Suppressor macrophage treated with lipopolysaccharide for 1 hour (primary cell): ENCODE measurements at places on chromosomes 11 and 22.

- no peak for DNase-seq
Observed at GRCh38 chr11:68021167-68021787, 9.2 kb upstream of the NDUFS8 start.

DNA sequence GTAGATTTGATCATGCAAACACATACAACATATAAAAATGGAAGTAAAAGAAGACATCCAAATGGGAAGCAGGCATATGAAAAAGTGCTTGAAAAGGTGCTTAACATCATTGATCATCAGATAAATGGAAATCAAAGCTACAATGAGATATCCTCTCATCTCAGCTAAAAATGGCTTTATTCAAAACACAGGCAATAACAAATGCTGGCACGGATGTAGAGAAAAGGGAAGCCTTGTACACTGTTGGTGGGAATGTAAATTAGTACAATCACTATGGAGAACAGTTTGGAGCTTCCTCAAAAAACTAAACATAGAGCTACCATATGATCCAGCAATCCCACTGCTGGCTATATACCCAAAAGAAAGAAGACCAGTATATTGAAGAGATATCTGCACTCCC lies 549 bp upstream of the TCN1 start:
- no peak for DNase-seq

- no peak for DNase-seq
Observed at GRCh38 chr11:120869516-120870011, 154.3 kb upstream of the TBCEL start.

GRCh38 chr11:114259551-114259983 lies 36.6 kb upstream of the NNMT start:
- DNase-seq = no peak

DNA sequence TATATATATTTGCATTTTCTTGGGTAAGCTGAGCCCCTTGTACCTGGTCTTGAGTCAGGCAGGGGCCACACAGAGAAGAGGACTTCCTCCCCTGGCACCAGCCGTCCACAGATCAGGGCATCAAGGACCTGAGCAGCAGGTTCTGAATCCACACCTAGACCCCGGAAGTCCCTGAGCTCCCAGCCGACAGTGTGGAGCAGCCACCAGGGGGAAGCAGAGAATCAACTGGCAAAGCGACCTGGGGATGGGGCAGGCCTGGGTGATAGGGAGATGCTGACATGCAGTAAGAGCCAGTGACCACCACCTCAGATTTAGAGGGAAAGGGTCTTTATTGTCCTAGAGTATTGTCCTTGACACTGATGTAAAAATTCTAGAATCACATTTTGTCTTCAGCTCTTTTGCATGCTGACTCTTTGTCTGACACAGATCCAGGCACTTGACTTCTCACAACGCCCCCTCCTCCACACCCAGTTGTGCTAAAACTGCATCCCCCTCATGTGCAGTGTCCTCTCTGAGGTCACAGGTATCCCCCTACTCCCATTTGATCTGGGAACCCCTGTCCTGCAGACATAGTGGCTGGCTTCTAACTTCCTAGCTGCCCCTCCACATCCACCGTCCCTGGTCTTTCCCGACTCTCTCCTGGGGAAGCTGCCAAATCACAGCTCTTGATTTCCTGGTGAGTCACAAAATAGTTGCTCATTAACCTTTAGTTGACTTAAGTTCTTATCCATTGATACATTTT lies 109.3 kb downstream of the GGTLC2 start:
- peak; percentile 60 for DNase-seq

- DNase-seq = no peak
Observed at GRCh38 chr11:126841999-126842398, 158.6 kb downstream of the KIRREL3 start.

- DNase-seq = no peak
Observed at GRCh38 chr22:42725606-42726355, 5.1 kb upstream of the A4GALT start.

DNA sequence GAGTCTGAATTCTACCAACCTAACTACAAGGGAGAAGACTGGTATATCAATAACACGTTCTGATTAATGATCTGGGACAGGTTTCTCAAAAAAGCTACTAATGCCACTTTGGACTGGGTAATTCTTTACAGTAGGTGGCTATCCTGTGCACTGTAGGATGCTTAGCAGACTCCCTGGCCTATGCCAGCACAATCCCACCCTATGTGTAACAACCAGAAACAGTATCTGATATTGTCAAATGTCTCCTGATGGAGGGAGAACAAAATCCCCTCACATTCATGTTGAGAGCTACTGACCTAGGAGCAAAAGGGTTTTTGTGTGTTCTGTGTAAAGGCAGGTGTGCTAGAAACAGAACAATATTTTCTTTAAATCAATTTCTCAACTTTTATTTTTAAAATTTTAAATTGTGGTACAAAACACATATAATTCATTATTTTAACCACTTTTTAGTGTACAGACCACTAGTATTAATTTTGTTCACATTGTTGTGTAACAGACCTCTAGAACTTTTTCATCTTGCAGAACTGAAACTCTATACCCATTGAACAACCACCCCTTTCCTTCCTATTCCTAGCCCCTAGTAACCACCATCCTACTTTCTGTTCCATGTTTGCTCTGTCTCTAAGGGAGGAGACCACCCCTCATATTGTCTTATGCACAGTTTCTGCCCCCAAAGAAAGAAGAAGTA lies 2.1 kb upstream of the MS4A6A start:
- no peak for DNase-seq

- DNase-seq = no peak
Observed at GRCh38 chr11:70712471-70712870, 314.1 kb downstream of the CTTN start.

DNA sequence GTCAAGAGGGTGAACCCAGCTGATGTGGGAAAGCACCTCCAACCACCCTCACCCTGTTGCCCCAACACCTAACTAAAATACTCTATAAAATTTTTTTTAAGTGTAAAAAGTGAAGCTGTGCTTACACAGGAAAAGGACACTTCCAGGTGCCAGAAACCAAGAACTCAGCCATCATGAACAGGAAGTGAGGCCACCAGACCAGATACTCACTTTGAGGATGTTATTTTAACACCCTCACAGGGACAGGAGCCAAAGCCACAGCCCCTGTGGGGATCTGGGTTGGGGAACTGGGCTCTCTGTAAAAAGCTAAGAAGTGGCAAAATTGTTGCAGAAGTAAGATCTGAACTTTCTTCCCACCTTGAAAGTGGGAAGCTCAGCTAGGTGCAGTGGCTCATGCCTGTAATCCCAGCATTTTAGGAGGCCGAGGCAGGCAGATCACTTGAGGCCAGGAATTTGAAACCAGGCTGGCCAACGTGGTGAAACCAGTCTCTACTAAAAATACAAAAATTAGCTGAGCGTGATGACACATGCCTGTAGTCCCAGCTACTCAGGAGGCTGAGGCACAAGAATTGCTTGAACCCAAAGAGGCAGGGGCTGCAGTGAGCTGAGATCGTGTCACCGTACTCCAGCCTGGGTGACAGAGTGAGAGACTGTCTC lies 3.8 kb downstream of the RSPH14 start:
- peak; percentile 26 for DNase-seq

GRCh38 chr22:46025973-46026898 lies 49.3 kb upstream of the WNT7B start:
- no peak for DNase-seq

DNA sequence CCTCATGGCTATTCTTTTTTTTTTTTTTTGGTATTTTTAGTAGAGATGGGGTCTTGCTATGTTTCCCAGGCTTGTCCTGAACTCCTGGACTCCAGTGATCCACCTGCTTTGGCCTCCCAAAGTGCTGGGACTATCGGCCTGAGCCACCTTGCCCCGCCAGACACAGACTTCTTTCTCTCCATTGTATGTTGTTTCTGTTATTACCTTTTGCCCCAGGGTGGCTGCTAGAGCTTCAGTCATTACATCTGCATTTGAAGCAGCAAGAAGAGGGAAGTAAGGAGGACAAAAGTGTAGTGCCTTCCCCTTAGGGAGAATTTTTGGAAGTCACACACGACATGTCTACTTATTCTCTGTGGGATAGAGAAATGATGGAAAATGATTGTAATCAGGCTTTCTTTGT lies 10.1 kb upstream of the OSBP start:
- no peak for DNase-seq

GRCh38 chr22:37982151-37982785 lies 2.1 kb downstream of the SOX10 start:
- no peak for DNase-seq

DNA sequence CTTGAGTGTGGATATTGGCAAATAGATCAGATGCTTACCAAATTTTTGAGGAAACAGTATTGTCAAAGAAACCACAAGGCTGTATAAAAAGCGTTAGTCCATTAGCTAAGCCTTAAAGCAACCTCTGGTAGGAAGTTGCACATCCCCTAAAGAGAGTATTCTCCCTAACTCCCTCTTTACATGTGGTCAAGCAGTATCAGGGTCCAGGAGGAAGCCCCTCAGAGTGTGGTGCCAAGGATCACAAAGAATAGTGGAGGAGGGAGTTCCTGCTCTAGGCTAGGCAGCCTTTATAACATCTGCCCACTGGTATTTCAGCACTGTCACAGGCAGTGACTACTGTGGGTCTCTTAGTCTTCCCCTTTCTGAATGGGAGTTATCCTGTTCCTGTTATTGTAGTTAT lies 18.8 kb upstream of the AMPD3 start:
- peak; percentile 86 for DNase-seq

DNA sequence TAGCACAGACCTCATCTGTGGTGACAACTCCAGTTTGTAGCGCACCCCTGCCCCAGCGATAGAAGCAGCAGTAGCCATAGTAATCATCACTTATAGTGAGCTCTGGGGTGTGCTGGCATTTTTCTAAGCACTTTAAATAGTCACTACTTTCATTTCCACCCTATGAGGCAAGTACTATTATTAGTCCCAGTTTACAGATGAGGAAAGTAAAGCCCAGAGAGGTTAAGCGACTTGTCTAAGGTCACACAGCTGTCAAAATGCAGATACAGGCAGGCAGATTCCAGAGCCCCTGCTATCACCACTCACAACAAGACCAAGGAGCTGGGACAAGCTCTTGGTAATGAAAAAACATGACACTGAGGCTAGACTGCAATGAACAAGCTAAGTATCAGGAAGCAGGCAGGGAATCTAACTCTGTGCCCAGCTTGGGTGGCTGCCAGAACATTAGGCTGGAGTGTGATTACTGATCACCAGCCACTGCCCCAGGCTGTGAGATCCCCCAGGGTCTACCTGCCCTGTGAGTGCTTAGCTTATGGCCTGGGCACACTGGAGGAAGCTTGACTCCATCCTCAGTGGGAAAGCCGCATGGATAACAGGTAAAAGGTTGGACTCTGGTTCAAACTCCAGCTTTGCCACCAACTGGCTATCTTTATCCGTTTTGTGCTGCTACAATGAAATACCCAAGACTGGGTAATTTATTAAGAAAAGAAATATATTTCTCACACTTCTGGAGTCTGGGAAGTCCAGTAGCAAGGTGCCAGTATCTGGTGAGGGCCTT lies 561.1 kb downstream of the MN1 start:
- DNase-seq = no peak

GRCh38 chr11:59197991-59198390 lies 14.7 kb downstream of the MPEG1 start:
- peak; percentile 54 for DNase-seq

- DNase-seq = no peak
Observed at GRCh38 chr11:124843616-124843910, 21.7 kb upstream of the ROBO3 start.

DNA sequence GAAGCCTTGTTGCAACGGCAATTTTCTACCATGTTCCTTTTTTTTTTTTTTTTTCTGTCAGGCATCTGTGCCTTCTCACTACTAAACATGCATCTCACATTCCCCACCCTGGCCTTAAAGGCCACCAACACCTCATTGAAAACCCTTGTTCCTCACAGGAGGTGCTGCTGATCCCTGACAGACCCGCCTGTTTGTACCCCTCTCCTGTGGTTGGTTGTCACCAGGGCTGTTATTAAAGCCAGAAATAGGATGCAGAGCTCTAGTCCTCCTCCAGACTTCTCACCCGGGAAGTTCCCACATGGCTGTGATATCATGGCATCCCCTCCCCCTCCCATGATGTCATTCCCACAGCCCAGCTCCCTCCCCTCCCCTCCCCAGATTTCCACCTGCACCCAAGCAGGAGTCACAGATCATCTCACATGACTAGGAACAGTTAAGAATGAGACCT lies 302.8 kb upstream of the NCAM1 start:
- no peak for DNase-seq

- DNase-seq = peak; percentile 37
Observed at GRCh38 chr22:23233752-23234408, 53.6 kb downstream of the BCR start.

- DNase-seq = no peak
Observed at GRCh38 chr11:117265745-117266144, 25.4 kb upstream of the BACE1-AS start.

DNA sequence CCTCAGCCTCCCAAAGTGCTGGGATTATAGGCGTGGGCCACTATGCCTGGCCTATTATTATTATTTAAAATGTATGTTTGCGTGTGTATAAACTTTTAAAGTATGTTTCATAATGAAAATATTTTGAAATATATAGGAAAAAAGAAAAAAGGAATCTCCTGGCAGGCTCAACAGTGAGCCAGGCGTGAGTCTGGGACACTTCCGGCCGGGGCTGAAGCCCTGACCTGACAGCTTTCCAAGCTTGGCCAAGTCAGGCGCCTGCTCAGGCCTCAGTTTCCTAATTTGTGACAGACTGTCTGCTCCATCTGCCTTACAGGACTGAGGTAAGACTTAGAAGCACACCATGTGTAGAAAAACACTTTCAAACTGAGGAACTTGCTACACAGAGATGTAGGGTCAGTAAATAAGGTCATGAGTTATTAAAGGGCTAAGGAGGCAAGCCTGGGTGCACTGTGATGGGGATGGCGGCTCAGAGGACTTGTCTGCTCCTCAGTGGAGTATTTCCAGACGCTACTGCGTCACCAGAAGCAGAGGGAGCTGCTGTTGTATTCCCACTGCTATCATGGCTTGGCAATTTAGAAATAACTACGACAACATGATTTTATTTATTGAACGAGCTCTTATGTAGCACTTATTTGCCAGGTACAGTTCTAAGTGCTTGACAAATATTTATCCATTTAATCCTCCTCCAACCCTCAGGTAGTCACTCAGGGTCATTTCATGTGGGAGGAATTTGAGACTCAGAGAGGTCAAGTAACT lies 100.1 kb downstream of the PRR5L start:
- DNase-seq = no peak

DNA sequence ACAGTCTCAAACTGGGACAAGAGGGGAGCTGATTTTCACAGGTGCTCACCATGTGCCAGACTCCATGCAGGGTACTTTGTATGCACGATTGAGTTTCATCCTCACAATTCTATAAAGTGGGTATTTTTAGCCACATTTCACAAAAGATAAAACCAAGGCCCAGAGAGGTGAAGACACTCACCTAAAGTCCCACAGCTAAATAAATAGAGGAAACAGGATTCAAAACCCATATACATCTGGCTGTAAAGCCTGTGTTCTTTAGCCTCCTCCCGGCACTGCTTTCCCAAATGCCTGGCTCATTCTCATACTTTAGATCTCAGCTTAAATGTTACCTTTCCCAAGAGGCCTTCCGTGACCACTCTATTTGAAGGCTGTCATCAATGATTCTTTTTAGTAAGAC lies 13.2 kb upstream of the KCTD14 start:
- DNase-seq = no peak

DNA sequence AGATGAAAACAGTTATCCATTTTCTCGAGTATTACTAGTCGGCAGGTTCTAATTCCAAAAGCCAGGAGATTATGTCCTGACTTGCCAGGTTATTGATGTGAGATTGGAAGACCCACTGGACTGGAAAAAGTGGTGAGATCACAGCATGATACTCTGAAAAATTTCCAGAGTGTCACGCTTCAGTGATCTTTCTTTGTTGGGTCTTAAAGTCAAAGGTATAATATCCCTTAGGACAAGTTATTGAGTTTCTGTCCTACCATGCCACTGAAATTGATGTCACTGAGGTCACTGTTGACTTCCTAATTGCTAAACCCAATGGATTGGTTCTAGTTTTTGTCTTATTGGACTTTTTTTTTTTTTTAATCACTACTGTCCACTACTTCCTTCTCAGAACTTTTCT lies 104.5 kb upstream of the GRAMD1B start:
- peak; percentile 10 for DNase-seq
